ENCODE measurements at places on chromosomes 7 and 10. TPM values are rescaled to one million over a fixed set of nuclear protein-coding genes. Genes with fewer than 3 reads are reported as not detected.

DNA sequence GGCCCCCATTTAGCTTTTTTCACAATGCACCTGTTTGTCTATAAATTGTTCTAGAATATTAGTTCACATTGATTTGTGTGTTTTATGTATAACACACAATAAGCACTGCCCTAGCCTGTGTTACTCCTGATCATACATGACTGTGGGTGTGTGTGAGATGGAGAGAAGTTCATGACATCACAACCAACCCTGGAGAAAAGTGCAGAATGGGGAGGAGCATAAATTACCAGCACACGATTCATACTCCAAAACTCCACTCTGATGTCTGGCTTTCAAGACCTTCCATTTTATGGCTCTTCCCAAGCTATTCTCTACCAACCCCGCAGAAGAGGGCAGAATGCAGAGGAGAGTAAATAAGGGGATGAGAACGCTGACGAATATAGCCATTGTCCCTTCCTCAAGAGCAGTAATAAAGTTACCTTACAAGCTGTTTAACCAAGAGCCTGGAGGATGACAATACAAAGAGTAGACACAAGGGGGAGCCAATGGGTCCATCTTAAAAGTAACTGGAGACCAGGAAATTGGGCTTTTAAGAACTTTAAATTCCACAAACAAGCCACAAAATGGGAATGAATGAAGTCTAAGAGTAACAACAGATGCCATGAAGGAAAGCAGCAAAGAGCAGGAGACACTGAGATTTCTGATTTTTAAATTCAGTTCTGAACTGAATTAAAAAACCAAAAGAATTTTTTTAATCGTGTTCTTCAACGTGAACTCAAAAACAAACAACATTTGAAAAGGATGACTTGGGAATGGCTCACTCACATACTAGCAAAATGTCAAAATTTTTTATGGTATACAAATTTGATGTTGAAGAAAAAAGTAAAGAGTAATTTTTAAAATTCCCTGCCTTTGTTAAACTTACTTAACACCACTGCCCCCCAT, 159.6 kb downstream of the PARD3 start:
- H3K27me3 ChIP-seq, result no peaks in the 10 kb centered on the region
- peaks cover 76% of the 10 kb centered on the region for H3K4me1 ChIP-seq
- DNase-seq, result no peak
- no peak overlapping the region for H3K4me3 ChIP-seq
- no peak overlapping the region for H3K27ac ChIP-seq
- no peaks in the 10 kb centered on the region for H3K36me3 ChIP-seq

The SPDYE16 gene
- total RNA-seq, result not detected

DNA sequence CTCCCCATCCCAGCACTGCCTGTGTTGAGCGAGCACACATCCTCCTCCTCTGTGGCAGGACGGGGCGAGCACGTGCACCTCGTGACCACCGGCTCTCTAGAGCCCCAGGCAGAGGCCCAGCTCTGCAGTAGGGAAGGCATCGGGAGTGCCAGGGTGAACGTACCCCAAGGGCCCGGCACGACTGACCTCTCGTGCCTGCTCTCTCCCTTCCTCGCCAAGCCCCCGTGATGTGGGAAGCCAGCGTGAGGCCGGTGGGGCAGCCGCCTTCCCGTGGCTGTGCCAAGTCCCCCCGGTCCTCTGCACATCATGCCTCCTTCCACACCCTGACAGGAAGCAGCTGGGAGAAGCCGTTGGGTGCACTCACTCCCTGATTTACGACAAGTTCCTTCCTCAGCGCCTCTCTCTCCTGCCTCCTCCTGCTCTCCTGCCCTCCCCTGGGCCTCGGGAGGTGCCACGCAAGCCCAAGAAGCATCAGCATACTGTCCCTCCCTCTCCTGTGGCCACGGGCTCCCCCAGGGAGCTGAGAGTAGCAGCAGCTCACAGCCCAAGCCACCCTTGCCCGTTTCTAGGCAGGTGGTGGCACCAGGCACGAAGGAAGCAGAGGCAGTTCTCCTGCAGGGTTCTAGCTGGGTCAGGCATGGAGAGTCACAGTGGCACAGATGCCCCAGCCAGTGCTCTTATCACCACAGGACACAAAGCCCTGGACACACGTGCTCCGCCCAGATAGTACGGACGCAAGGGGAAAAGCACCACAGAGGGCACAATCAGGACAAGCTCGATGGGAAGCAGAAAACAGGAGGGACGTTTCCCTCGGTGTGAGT, 47.0 kb downstream of the AMZ1 start:
- H3K4me1 ChIP-seq, result peaks cover 11% of the 10 kb centered on the region
- no peaks in the 10 kb centered on the region for H3K27me3 ChIP-seq
- no peaks in the 10 kb centered on the region for H3K36me3 ChIP-seq
- no peak for DNase-seq

GRCh38 chr7:77757589-77757988, 40.6 kb downstream of the TMEM60 start:
- peaks cover 33% of the 10 kb centered on the region for H3K4me1 ChIP-seq
- no peaks in the 10 kb centered on the region for H3K36me3 ChIP-seq
- no peaks in the 10 kb centered on the region for H3K27me3 ChIP-seq
- H3K27ac ChIP-seq, result no peak overlapping the region
- no peak for DNase-seq
- no peak overlapping the region for H3K4me3 ChIP-seq

Measured in esophagus squamous epithelium (tissue), 5 donors.